ENCODE measurements at places on chromosomes 6 and 20.

- DNase-seq = no peak
Measured at GRCh38 chr20:34964486-34964885, 8.8 kb downstream of the MYH7B start.

GRCh38 chr6:139473231-139473701 is 98.8 kb upstream of the CITED2 start:
- DNase-seq = peak; percentile 51

GRCh38 chr6:114650891-114651290 is 308.1 kb upstream of the HS3ST5 start:
- DNase-seq = no peak

DNA sequence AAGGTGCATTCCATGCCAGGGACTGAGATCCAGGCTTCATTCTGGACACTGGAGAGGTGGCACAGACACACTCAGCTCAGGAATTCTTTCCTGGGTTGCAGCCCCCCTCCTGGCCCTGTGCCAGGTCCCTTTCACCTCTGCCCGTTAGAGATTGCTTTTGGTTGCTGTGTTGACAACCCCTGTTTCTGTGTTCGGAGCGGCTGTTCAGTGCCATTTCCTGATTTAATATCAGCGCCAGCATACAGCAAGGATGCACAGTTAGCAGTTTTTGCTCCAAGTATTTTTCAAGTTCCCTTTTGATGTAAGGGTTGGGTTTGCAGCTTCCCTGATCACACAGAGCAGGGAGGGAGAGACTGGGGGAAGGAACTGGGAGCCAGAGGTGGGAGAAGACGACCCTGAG is 8.5 kb upstream of the MAFB start:
- DNase-seq = no peak

DNA sequence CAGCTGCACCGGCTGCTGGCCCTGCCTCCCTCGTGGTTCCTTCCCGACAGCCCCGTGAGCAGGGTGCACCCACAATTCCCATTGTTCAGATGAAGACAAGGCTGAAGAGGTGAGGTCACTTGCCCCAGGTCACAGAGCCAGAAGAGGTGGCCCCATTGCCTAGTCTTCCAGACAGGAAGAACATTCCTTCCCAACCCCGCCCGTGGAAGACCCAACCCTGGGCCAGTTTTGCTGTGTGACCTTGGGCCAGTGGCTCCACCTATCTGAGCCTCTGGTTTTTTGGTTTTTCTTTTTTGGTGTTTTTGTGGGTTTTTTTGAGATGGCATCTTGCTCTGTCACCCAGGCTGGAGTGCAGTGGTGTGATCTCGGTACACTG is 61.7 kb downstream of the RIPOR3 start:
- no peak for DNase-seq

GRCh38 chr6:157550114-157550989 is 169.4 kb downstream of the ZDHHC14 start:
- no peak for DNase-seq

- DNase-seq = no peak
Measured at GRCh38 chr6:96923871-96924493, 546 bp upstream of the KLHL32 start.

GRCh38 chr20:11675920-11676629 is 241.6 kb upstream of the BTBD3 start:
- DNase-seq = no peak

DNA sequence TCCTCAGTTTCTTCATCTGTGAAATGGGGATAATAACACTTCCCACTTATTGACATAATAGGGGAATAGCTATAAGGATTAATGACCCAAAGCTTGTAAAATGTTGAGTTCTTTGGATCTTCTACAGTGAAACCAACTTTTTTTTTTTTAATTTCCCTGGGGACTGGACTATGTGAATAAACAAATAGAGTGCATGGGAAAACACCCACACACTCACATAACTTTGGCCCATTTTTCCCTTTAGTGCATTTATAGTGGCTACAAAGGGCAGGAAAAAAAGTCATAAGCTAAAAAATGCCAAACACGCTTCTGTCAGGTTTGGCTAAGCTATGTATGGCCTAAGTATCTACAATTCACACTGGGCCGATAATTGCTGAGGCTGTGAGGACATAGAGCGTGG is 406.2 kb upstream of the JAG1 start:
- DNase-seq = no peak

GRCh38 chr6:46909371-46909770 is 12.4 kb downstream of the ADGRF5 start:
- no peak for DNase-seq

- DNase-seq = no peak
Measured at GRCh38 chr20:4066551-4066950, 51.2 kb upstream of the RNF24 start.

GRCh38 chr6:20875369-20875963 is 341.2 kb downstream of the CDKAL1 start:
- DNase-seq = peak; percentile 52

- no peak for DNase-seq
Measured at GRCh38 chr6:3090013-3090412, 21.7 kb downstream of the RIPK1 start.

DNA sequence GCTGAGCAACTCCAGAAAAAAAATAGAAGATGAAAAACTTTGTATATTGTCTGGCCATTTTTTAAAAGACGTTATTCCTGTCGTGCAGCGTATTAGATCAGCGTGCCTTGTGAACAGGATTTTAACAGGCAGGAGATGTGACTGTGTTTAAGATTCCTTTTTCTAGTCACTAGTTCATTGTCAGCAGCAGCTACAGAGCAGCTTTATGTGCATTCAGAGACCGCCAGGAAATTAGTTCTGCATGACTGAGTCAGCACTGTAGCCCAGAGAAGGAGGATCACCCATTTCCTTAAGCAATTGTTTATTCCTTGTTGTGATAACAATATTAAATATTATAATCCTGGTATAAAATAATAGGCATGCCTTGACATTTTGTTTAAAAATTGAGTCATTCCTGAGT is 75.4 kb upstream of the ADGRB3 start:
- no peak for DNase-seq

DNA sequence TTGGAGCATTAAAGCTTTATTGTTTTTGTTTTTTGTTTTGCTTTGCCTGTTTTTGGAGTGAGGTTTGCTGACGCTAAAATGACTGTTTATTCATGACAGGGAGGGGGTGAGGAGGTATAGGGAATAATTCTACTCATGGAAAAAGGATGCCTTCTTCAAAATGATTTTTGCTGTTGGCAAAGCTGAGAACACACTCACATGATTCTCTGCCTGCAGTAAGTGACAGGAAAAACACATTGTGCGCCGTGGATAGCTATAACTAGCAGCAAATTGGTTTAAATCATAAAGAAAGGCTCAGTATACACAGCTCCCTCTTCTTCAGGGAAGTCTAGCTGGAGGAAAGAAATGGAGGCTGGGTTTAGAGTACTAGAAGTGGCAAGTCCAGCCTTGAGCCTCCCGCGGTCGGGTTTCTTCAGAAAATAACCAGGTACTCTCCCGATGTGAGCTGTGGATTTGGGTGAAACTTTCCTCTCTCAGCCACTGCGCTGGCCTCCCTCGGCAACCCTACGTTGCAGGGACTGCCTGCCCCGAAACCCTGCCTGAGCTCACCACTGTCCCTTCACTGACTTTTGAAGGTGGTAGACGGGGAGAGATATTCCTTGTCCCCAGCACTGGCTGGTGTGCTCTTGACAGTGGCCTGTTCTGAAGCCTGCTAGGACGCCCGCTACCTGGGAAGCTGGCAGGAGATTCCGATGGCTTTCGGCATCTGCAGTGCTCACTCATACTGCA is 278.2 kb downstream of the NRN1 start:
- DNase-seq = no peak

DNA sequence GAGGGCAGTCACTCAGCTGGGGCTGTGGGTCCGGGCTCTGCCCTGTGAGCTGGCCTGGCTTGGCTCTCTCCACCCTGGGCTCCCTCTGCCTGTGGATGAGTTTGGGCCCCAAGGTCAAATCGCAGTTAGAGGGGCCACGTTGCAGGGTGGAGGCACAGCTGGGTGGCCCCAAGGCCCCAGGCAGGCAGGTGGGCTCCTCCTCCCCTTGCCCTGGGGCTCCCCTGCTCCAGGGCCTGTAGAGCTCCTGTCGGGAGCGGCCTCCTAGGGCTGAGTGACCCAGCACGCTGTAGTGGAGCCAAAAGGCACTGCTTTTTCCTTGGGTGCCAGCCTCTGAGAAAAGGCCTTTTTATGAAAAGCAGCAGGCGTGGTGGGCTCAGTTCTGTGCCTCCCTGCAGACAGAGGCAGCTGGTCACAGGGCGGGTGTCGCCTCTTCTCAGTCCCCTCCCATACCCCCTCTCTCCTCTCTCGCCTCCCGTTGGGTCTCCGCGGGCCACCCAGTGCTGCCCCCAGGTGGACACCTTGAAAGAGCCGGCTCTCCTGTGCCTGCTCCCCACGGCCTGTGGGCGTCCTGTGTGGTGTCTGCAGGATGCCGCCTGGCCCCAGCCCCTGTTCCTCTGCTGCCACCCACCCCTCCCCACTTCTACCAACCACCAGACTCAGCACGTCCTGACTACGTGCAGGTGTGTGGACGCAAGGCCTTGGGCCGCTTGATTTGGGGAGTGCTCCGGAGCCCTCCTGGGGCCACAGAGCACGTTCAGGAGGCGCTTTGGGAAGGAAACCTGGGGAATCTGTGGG is 13.2 kb downstream of the SS18L1 start:
- DNase-seq = peak; percentile 48

- peak; percentile 55 for DNase-seq
Measured at GRCh38 chr6:130676077-130676772, 151.0 kb upstream of the SMLR1 start.

DNA sequence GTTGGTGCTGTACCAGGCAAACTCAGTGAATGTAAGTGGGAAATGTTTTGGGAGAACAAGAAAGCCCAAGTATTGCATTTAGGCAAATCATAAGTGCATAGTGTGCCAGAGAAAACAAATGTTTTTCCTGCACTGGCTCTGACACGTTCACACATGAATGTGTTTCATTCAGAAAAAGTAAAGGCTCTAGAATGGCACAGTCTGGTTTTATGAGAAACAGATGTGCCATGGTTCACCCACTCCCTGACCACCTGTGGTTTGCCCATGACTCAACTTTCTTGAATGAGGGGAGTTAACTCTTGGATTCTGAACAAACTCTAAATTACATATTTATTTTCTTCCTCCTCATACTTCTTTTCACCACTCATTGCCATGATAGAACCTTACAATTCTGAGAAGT is 126.9 kb downstream of the KCNQ5 start:
- DNase-seq = no peak

DNA sequence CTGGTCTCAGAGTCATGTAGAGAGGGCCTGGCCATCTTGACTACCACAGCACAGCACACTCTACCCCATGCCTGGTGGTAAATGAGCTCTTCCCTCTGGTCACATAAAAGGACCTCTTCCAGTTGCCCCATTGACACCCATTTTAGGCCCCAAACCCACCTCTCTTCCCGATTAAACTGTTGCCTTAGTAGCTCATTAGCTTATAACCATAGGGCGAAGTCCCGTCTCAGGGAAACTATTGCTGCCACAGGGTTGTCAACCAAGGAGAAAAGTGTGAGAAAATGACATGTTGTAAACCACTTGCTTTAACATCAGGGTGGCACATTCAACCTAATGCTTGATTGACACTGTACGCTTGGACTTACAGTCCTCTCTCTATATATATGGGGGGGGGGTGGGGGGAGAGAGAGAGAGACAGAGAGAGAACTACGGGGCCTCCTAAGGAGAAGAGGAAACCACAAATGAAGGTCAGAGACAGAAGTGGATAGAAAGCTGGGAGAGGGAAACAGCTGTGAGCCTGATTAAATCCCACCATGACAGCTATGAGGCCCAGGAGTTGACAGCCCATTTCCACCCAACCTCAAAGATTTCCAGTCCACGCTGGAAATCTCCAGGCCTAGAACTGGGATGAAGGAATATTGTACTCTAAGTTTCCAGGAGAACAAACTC is 14.9 kb upstream of the BTN1A1 start:
- DNase-seq = no peak

GRCh38 chr20:50014570-50015562 is 32.1 kb downstream of the SNAI1 start:
- DNase-seq = no peak

GRCh38 chr20:46758929-46759669 is 49.6 kb downstream of the SLC2A10 start:
- DNase-seq = no peak

DNA sequence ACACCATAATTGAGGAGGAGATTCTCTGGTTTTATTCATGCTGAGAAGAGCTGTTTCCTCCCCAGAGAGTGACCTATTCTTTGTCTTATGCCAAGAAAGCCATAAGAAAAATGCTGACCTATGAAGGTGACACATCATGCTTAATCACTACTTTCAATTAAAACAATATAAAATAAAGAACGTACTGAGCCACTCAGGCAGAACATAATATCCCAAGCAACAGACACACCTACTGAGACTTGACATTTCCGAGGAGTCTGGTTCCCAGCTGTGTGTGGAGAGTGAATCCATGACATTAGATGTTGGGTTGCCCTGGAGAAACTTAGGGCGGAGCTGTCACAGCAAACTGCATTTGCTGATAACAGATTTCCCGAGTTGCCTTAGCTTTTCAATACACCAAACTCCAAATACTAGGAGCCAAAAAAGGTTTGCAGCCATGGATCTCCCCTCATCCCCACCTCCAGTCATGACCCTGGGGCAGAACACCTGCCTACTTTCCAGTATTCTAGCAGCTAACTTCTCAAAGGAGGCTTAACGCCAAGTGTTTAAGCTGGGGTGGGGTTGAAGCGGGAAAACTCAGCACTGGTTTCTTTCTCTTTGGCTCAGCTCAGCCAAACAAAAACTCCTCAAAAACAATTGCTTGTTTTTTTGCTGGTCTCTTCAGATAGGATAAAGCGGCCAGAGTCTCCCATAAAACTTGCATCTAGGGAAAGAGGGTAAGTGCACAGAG is 92.2 kb downstream of the BACH2 start:
- no peak for DNase-seq

- no peak for DNase-seq
Measured at GRCh38 chr6:49462071-49462470, 982 bp downstream of the MMUT start.

DNA sequence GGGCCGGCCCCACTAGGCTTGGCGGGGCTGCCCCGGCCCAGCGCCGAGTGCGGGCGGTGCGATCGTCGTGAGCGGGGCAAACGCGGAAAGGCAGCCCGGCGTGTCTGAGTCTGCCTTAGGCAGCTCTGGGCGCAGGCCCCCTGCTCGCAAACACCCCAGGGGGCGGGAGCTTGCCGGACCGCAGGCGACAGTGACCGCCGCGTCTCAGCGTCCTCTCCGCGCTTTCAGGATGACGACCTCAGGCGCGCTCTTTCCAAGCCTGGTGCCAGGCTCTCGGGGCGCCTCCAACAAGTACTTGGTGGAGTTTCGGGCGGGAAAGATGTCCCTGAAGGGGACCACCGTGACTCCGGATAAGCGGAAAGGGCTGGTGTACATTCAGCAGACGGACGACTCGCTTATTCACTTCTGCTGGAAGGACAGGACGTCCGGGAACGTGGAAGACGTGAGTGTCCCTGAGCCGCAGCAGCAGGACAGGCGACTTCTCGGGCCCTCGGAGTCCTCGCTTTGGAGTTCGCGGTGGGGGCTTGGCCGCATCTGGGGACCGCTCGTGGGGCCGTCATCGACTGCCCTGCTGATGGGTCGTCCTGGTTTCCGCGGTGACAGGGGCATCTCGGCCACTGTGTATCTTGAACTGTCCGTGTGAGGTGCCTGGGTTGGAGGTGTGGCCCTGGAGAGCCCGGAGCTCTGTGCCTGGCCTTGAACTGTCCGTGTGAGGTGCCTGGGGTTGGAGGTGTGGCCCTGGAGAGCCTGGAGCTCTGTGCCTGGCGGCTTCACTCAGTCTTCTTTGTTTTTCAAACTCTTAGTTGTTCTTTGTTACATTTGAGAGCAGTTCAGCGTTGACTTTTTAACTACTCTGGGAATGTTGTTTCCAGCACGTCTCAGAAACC is 786 bp downstream of the ADRM1 start:
- no peak for DNase-seq

GRCh38 chr6:33075208-33075567 is 602 bp upstream of the HLA-DPB1 start:
- no peak for DNase-seq

GRCh38 chr6:36378243-36378920 is 9.1 kb downstream of the ETV7 start:
- DNase-seq = no peak

Data from ovary (tissue), 10 donors.